ENCODE measurements at places on chromosomes 3 and 15.

DNA sequence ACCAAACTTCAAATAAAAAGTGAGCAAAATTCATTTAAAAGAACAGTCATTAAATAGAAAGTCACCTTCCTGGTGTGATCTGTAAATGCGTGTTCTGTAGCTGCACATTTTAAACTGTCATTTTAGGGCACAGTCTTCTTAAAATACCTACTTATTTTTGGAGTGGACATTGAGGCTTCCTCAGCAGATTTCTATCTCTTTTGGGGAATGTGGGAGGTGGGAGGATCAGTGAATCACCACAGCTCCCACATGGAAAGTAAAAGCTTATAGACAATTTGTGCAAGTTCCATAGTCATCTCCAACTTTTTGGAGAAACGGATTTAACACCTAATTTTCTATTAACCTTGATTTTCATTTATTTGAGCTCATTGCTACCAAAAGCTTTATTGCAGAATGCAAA, 21.0 kb upstream of the MOBP start:
- DNase-seq = no peak

DNA sequence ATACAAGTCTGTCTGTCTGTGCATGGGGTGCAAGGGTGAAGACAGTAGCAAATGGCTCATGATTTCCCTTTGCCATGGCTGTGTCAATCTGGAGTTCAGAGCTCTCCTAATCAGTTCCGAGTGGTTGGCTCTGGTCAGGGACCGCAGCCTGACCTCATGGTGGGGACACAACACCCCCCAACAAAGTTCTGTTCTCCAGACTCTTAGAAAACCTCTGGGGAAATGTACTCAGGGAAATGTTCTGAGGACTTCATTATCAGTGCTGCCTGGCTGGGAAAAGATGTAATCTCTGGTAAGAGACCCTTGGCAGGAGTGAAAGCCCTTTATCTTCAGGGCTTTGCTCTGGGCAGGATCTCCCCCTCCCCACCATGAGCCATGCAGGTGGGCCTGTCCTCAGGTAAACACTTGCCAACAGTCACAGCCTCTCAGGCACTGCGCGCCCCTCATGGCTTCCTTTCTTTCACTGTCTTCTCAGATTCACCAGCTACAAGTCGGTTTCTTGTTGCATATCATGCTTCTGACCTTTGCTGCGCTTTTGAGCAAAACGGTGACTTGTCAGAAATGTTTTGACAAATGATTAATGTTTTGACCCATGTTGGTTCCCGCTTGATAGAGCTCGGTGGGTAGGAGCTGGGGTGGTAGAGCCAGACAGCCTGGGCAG, 95.5 kb downstream of the ST6GAL1 start:
- DNase-seq = no peak

- DNase-seq = no peak
Measured at GRCh38 chr3:115834068-115834467, 210.8 kb downstream of the GAP43 start.

GRCh38 chr3:90011131-90011530, 903.7 kb downstream of the EPHA3 start:
- DNase-seq = no peak

Data from KBM-7 (cell line).